ENCODE measurements at places on chromosomes 4 and X.

DNA sequence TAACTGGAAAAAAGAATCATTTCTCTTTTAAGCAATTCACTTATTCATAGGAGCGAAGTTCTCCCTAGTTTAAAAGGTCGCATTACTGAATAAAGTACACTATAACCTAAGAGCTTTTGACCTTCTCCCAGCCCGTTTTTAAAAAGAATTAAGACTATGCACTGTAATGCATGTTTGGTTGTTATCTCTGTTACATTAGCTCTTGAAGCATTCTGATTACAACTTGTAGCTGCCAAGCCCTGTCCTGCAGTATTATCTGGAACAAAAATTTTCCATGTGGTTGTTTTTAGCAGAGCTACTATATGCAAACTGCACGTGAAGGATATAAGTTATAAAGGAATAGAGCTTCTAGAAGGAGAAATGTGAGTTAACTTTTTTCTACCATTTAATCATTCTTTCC is 8.1 kb downstream of the GAB1 start:
- DNase-seq, result no peak

DNA sequence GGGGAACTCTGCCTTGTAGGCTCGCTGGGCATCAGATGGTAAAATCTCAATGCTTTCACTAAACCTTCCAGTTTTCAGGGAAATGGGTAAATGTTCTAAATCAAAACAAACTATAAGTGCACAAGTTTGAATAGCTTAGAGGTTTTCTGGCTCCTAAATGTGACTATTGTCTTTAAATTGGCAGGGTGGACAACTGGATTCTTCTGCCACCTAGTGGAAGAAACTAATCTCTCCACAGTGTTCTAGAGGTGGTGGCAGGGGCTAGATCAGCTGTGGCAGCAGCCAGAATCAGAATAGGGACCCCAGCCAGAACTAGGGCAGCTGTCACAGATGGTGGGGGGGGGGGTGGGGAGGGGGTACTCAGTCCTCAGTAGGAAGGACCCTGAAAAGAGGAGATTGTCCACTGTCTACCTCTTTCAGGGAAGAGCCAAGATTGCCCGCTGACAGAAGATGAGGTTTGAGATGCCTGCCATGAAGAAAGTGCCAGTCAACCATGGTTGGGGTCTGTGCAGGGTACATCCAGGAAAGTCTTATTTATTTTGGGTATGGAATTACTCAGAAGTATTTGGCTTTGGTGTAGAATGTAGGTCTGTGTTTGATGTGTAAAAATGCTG is 201.4 kb downstream of the CCNG2 start:
- peak; percentile 66 for DNase-seq

GRCh38 chr4:24252121-24252520 is 332.2 kb downstream of the DHX15 start:
- DNase-seq, result no peak

DNA sequence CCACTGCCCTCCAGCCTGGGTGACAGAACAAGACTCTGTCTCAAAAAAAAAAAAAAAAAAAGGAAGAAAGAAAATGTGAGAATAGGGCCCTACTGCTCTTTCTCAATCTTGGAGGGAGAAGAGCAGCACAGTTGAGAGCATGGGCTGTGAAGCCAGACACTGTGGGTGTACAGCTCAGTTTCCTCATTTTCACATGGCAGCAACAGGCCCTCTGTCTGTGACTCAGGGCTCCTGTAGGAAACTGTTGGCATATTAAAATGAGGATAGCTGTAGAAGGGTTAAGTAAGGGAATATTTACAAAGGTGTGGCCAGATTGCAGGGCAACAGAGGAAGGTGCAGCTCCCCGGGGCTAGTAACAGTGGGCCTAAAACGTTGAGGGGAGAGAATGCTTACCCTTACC is 3.4 kb downstream of the AKAP14 start:
- no peak for DNase-seq

DNA sequence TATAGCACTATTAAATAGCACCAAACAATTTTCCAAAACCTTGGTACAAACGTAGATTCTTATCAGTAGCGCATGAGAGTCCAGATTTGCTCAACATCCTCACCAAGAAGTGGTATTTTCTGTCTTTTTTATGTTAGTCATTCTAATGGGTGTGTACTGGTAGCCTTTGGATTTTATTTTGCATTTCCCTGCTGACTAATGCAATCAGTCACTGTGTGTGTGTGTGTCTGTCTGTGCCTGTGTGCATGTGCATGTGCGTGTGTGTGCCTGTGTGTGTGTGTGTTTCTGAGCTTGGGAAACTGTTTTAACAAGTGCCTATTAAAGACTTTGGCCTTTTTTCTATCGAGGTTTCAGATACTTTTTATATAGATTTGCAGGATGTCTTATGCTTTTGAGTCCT is 82.2 kb upstream of the MAGEA10 start:
- DNase-seq, result no peak

DNA sequence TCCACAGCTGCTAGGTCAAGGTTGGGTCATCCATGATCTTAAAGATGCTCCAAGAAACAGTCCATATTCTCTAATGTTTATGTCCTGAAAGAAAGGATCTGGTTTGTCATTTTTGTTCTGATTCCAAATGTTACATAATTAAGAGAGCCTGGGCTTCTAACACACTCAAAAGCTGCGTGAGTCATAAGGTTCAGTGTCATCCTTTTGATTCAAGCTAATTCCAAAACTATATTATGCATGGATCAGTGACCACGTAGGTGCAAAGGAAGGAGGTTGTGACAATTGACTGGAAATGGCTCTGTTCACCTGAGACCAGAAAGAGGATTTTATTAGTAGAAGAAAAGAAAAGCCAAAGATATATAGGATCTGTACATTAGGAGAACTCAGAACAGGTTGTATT is 268.7 kb upstream of the GK2 start:
- no peak for DNase-seq

GRCh38 chrX:75546724-75547511 is 24.1 kb upstream of the ZDHHC15 start:
- DNase-seq, result no peak

DNA sequence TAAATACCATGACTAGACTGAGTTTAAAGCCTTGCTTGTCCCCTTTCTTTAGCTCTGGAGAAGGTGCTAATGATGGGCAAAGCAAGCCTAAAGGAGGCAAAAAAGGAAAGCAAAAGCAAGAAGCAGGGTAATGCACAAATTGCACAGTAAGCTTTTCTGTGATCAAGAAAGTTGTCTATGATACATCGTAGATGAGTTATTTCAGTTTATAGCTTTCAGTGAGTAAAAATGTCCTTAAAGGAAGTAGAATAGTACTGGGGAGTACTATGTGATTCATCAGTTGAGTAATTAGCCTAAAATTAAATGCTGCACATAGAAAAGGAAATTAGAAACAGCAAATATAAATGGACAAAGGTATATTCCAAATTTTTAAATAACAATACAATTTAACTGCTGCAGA is 50.2 kb upstream of the PDE5A start:
- DNase-seq, result no peak

- no peak for DNase-seq
Observed at GRCh38 chrX:121036137-121036536, 11.3 kb upstream of the GLUD2 start.

DNA sequence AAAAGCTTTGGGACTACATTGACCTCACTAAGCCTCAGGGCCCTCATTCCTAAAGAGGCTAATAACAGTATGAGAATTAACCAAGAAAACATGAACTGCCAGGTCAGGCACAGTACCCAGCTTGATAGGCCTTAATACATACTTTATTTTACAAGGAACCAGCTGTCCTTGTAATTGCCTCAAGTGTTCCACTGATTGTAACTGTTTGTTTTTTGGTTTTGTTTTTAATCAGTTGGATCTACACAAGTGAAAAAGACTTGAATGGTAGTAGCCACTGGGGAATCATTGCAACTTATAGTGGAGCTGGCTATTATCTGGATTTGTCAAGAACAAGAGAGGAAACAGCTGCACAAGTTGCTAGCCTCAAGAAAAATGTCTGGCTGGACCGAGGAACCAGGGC is 35.6 kb downstream of the PKD2 start:
- DNase-seq, result no peak

DNA sequence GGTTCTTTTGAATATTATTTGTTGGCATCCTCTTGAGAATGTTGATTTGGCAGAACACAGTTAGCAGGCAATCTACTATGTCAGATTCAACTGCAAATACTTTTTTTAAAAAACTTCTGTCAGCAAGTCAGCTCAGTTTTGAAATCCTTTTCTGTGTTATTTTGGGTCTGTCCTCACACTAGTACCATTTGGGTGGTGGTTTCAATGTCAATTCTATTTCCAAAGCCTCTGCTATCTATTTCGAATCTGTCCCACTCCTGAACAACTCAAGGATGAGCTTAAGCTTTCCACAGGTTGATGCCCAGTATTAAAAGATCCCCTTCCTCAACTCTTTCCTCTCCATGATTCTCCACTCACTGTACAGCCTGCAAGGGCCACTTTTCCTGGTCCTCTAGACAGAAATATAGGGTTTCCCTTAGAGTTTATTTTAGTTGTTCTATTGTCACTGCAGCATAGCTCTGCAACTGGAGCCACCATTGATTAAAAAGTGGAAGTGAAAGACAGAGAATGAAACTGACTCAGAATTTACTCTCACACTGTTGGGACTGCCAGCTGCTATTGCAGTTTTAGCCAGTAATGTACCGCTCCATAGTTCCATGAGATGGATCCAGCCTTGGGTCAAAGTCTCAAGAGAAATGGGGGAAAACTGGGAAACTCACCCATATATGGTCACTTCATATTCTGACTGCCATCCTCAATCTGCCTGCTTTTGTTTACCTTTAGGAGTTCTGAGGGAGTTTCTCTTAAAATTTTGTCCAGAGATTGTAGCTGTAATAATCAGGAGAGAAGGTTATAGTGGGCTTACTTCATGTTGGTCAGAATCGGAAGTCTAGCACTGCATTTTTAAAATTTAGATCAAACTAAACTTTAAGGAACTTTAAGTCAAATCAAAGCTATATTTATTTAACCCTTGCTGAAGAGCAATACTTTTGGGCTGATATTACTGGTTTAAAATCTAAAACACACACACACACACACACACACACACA is 14.6 kb downstream of the HDX start:
- no peak for DNase-seq

GRCh38 chrX:56233682-56234081 is 1.5 kb downstream of the KLF8 start:
- DNase-seq, result no peak

GRCh38 chr4:189850239-189850856 is 90.3 kb upstream of the FRG1 start:
- no peak for DNase-seq

DNA sequence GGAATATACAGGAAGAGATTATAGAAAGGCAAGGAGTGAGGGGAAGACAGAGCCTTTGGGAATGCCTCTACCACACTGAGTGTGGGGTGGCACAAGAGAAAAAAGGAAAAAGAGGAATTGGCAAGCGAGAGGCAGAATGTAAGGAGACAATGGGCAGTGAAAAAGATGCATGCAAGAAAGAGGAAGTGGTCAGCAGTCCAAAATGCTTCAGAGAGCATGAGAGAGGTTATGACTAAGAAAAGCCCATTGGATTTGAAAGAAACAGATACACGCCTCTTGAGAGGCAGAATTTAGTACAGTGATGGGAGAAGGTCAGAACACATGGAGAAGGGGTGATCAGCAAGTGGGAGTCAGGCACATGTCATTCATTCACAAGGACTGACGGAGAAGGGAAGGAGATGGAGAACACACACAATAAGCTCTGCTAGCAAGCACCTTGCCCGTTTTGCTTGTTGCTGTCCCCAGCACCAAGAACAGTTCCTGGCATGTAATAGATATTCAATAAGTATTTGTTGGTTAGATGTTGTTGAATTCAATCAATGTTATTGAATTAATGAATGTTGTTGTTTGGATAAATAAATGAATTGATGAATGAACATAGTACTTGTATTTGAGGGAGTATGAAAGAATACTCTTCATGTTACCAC is 6.3 kb downstream of the DCHS2 start:
- DNase-seq, result no peak

GRCh38 chr4:144962300-144962699 is 135.7 kb downstream of the ANAPC10 start:
- DNase-seq, result no peak

GRCh38 chrX:19750783-19751467 is 136.5 kb downstream of the SH3KBP1 start:
- DNase-seq, result no peak

DNA sequence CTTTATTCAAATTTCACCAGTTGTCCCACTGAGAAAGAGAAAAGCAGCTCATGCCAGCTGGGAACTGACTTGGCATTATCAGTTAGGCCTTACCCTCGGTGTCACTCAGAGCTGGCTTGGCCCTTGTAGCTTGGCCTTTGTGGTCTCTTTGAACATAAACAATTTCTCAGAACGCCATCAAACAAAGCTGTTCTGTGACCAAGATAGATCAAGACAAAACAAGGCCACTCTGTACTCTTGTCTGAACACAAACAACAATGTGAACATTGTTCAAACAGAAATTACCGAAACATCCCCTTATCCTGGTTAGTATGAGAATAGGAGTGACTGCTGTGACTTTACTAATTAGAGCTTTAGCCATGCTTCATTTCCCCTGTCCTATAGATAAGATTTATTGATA is 57.2 kb downstream of the DIPK2B start:
- DNase-seq, result no peak

DNA sequence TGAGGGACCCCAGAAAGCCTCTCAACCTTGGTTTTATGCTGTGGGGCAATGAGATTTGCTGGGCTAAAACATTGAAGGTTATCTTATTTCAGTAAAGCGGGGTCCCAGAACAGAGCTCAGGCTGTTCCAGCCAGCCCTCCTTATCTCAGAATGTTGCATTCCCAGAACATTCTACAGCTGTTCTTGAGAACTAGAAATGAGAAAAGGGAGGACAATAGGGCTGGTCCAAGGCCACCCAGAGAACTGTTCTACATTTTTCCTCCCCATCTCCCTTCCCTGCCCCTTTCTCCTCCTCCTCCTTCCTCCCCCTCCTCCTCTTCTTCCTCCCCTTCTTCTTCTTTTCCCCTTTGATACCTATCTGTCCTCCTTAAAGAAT is 70.4 kb upstream of the SLC7A11 start:
- no peak for DNase-seq

GRCh38 chrX:5936438-5936837 is 292.2 kb downstream of the NLGN4X start:
- no peak for DNase-seq

- DNase-seq, result no peak
Observed at GRCh38 chr4:172105918-172106317, 292.7 kb downstream of the GALNTL6 start.

GRCh38 chr4:122000849-122001248 is 49.0 kb upstream of the TRPC3 start:
- DNase-seq, result no peak

- no peak for DNase-seq
Observed at GRCh38 chr4:84690481-84690880, 107.6 kb downstream of the CDS1 start.

GRCh38 chr4:8704632-8705031 is 112.1 kb downstream of the CPZ start:
- DNase-seq, result no peak

GRCh38 chr4:37054531-37055077 is 189.9 kb upstream of the NWD2 start:
- no peak for DNase-seq
